RWPE2 (cell line): ENCODE measurements at places on chromosomes 12 and 14.

GRCh38 chr12:56129206-56129941 lies 1.3 kb downstream of the ESYT1 start:
- DNase-seq: no peak

- DNase-seq: peak; percentile 97
Measured at GRCh38 chr12:6540181-6540877, 6.0 kb downstream of the GAPDH start.

GRCh38 chr12:131137009-131137835 lies 183.5 kb downstream of the ADGRD1 start:
- DNase-seq: no peak

DNA sequence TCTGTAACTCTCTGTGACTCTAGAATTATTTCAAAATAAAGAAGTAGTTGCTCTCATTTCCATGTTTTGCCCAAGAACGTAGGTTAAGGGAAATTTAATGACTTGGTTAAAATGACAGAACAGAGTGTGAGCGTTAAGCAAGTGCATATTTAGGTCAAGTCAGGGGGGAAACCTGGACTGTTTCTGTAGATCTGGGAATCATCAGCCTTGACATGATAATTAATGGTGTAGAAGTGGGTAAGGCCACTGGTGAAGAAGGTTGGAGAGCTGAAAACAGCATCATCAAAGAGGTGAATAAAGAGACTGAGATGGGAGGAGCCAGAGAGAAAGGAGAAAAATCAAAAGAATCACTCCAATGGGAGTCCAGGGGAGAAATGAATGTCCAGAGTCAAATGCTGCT lies 49.4 kb upstream of the STK38L start:
- no peak for DNase-seq

- no peak for DNase-seq
Measured at GRCh38 chr14:91893007-91893406, 25.7 kb upstream of the TC2N start.

DNA sequence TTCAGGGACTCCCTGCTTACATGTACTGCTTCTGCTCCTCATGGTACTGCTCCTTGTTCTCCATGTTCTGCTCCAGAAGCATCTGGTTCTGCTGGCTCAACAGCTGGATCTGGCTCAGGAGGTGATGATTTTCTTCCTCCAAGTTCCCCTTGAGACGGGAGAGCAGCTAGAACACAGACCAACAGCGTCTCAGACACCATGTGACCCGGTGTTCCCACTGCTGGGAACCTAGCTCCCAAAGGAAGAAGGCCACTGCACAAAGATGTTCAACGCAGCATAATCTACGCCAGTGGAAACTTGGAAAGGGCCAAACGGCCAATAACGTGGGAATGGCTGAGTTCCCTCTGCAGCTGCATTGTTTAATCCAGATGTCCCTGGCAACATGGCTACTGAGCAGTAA lies 49.6 kb upstream of the GPR68 start:
- DNase-seq: no peak

GRCh38 chr12:52787324-52788191 lies 8.4 kb downstream of the KRT3 start:
- DNase-seq: no peak

DNA sequence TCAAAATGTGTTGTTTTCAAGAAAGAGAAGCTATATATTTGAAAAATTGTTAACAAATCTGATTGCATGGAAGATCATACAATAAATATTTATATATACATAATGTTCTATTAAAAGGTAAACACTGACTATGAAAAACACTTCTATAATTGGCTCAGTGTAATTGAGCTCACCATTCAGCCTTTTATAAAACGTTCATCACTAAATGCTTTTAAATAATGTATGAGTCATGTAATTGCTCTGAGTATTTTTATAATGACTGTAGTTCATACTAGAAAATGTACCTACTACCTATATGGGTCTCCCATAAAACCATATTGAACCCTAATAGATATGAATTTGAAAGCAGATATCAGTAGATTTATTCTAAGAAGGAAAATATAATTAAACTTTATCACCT lies 240.4 kb upstream of the MGAT4C start:
- DNase-seq: no peak

GRCh38 chr12:75672200-75672599 lies 160.8 kb upstream of the KRR1 start:
- DNase-seq: no peak
